ENCODE measurements at places on chromosomes 12 and 14.
A peak's percentile ranks its signal among the peaks of the same experiment; 100 is the strongest.

GRCh38 chr14:65106736-65107135 is 4.4 kb upstream of the MAX start:
- DNase-seq, result no peak

- no peak for DNase-seq
These were observed 110.0 kb downstream of the FOXG1 start for GRCh38 chr14:28876572-28876945.

DNA sequence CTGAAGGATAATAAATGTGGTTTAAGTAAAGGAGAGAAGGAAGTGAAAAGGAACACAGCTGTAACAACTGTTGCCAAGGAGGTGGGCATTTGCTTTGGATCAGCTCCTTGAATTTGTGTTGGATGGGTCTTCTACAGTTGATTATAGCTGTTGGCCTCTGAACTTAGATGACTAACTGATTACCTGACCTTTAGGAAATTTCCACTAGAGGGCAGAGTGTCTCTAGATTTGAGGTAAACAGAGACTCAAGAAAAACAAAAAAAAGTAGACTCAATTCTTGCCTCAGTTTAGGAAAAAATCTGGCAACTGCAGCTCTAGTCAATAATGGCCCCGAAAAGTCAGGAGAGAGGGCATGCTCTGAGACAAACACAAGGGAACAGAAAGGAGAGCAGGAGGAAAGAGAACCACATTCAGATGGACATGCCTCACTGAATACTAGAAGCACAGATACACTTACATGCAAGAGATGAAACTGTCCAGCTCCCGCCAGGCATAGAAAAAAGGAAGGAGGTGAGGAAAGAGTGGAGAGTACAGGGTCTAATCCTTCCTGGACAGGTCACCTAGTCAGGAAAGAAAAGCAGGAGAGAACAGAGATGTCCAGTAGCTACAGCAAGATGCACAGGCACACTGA is 20.6 kb downstream of the COX14 start:
- peak; percentile 49 for DNase-seq

GRCh38 chr14:52338051-52338681 is 24.1 kb downstream of the PTGER2 start:
- DNase-seq, result peak; percentile 46

DNA sequence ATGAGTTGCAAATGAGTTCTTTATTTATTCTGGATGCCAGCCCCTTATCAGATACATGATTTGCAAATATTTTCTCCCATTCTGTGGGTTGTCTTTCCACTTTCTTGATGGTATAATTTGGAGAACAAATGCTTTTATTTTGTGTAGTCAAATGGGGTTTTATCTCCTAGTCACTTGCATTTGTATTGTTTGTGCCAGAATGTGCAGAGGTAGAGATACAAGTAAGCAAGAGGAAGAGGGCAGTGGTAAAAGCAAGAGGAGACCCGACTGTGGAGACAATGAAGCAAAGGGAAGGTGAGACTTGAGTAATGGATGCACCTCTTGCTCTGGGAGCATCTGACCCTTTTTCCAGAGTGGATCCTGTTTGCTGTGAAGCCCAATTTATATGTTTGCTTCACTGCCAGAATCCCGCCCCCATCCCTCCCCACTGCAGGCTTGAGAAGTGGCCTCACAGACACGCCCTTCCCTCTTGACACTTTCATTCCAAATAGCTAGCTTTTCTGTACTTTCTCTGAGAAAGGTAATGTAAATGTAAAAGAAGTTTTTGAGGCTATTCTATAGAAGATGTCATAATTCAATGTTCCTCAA is 786 bp upstream of the PFKM start:
- DNase-seq, result no peak

GRCh38 chr12:130702966-130703732 is 12.9 kb downstream of the RIMBP2 start:
- DNase-seq, result no peak

GRCh38 chr12:124726596-124727263 is 136.9 kb downstream of the SCARB1 start:
- DNase-seq, result no peak

GRCh38 chr12:127590868-127591267 is 676.1 kb upstream of the TMEM132C start:
- DNase-seq, result no peak

- DNase-seq, result no peak
These were observed 257.9 kb upstream of the TMEM132C start for GRCh38 chr12:128009108-128009507.

- no peak for DNase-seq
These were observed 20.6 kb downstream of the RDH12 start for GRCh38 chr14:67722293-67722692.
